Sciatic nerve (tissue), 2 donors: ENCODE measurements at places on chromosomes 3 and 15. TPM values are rescaled to one million over a fixed set of nuclear protein-coding genes. Genes with fewer than 3 reads are reported as not detected.

DNA sequence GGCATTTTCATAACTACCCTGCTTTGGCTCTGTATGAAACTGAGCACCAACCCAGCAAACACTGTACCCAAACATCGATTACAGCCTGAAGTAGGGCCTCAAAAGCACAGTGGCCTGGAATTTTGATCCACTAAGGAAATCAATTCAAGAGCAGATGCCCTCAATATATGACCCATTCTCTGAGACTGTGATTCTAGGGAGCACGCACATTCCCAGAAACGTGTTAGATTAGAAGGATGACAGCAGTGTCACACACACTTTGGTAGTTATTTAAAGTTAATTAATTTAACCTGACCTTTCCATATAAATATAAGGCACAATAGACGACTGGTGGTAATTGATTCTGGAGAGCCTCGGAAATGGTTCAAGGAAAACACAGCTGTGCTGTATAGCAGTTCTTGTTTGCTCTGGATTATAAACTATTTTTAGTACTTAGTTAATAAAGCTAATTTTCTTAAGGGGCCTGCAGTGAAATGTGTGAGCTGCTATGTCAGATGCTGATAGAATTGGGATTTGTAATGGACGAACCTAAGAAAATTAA lies 126.3 kb upstream of the ZNF385D start:
- no peak for DNase-seq

DNA sequence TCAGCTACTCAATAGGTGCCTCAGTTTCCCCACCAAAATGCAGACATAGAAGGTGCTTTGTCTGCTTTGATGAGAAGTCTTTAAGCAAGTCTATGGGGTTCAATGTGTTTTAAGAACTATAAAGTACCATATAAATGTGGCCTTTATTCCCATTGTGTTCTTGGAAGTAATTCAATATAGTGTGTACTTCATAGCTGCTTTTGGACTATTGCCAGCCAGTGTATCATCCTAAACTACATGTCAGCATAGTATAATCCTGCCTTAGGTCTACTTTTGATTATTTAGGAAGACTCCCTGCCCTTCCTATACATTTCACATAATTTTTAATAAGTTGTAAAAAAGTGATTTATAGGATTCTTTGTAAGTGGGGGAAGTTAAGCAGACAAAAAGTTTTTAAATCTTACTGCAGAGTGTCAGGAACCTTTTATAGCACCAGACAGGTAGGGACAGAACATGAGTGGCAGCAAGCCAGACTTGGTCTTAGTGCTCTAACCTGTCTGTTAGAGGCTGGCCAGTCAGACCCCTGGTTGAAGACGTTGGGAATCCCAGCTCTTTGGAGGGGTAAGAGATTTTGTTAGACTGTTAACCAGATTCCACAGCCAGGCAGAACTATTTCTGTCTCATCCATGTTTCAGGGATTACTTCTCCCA lies 48.4 kb downstream of the MLH1 start:
- DNase-seq = no peak

DNA sequence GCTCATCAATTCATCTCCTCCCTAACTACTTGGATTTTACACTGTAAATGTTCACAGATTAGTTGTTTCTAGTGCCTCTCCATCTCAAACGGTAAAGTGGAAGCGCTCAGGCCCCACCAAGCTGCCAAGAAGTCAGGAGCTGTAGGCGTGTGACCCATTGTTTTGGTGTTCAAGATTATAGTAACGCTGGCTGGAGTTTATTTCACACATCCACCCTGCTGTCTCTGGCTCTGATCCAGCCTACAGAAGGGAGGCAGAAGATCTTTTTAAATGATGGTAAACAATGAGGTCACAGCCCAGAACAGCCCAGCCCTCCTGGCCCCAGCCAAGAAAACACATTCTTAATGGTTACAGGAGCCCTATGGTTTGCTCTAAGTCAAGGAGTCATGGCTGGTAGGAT lies 25.7 kb upstream of the GALNT15 start:
- DNase-seq = peak; percentile 82

DNA sequence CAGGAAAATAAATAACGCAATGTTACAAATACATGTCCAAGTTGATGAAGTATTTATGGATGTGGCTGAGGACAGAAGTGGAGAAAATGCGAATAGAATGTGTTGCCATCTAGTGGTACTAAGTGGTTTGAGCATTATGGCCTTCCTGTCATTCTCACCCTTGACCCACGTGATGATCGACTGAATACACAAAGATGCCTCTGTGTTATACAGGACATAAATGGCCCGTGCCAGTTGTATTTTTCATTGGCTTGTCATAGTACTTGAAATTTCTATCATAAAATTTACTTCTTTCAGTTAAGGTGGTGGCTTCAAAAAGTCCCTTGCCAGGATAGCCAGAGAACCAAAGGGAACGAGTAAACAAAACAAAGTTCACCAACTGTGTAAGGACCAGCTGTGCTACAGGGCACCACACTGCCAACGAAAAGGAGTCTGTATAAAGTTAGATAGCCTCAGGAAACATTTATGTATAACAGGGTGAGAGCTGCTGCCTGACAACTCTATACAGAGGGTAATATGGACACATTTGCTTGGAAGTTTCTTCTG lies 103.7 kb downstream of the MYH15 start:
- no peak for DNase-seq

GRCh38 chr3:185852635-185853034 lies 27.8 kb upstream of the IGF2BP2 start:
- DNase-seq = no peak

- DNase-seq = no peak
Measured at GRCh38 chr3:194046995-194047645, 88.8 kb upstream of the HES1 start.

- no peak for DNase-seq
Measured at GRCh38 chr3:162534431-162534830, 1037.8 kb downstream of the OTOL1 start.

- no peak for DNase-seq
Measured at GRCh38 chr15:63908991-63909390, 75.2 kb upstream of the HERC1 start.

Gene CLDN18
- 0.09 TPM for total RNA-seq

Gene NAALADL2
- 36.9 TPM for total RNA-seq

Gene SLC9A9
- 16.0 TPM for total RNA-seq

Gene C3orf80
- total RNA-seq = 0.49 TPM

Gene ADAM10
- total RNA-seq = 273 TPM

Gene POLQ
- 0.09 TPM for total RNA-seq

Gene MOBP
- total RNA-seq = 3.8 TPM

Gene CYP8B1
- not detected for total RNA-seq

Gene P2RY14
- total RNA-seq = 8.9 TPM

Gene EXD1
- not detected for total RNA-seq
